ENCODE measurements at places on chromosomes 11 and 22.

GRCh38 chr22:39431821-39432251 lies 25.0 kb upstream of the MGAT3 start:
- DNase-seq = no peak

DNA sequence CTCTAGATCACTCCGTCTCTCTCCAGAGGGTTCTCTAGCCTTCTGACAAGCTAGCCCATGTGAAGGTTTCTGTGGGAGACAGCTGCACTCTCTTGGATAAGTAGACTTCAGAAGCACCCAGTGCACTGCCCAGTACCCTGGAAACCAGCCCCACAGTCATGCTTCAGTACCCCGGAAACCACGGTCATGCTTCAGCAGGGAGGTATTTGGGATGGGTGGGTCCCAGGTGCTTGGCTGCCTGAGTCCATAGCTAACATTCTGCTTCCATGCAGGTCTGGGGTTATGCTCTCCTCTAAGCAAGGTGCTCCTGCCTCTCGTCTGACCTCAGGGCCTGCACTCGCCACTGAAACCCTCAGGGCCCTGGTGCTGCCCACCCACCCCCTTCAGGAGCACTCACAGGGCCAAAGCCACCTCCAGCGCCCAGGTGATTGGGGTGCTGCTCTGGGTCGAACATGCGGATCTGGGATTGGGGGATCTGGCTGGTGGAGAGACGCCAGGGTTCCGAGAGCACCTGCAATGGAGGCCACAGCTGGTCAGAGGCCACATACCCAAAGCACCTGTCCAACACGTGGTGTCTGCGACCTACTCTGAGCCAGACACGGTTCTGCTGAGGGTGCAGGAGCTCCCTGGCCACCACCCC lies 7.3 kb upstream of the SYCE3 start:
- no peak for DNase-seq

DNA sequence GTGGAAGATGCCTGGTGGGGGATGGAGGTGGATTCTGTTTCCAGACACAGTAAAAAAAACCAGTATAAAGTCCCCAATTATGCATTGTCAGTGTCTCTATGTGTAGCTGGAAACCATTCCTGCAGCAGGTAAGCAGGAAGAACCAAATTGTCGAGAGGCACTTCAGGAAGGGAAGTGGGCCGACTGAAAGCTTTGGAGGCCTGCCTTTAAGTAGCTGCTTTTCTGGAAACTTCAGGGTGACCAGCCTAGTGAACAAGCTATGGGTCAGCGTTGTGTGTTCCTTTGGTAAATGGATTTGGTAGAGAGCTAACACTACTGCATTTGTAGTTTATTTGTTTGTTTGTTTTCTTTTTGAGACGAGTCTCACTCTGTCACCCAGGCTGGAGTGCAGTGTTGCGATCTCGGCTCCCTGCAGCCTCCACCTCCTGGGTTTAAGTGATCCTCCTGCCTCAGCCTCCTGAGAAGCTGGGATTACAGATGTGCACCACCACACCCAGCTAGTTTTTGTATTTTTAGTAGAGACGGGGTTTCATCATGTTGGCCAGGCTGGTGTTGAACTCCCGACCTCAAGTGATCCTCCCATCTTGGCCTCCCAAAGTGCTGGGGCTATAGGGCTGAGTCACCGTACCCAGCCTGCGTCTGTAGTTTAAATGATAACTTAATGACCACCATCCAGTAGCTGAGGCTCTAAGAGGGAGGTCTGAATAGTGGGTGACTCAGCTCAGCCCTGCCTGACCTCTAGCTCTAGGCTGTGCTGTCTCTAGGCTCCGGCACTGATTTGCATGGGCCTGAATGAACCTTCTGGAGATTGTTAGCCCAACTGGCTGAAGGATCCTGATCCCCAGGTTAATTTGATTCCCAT lies 12.8 kb downstream of the PTPRJ start:
- no peak for DNase-seq

- DNase-seq = no peak
These were observed 803.2 kb upstream of the CCDC90B start for GRCh38 chr11:84089072-84090057.

DNA sequence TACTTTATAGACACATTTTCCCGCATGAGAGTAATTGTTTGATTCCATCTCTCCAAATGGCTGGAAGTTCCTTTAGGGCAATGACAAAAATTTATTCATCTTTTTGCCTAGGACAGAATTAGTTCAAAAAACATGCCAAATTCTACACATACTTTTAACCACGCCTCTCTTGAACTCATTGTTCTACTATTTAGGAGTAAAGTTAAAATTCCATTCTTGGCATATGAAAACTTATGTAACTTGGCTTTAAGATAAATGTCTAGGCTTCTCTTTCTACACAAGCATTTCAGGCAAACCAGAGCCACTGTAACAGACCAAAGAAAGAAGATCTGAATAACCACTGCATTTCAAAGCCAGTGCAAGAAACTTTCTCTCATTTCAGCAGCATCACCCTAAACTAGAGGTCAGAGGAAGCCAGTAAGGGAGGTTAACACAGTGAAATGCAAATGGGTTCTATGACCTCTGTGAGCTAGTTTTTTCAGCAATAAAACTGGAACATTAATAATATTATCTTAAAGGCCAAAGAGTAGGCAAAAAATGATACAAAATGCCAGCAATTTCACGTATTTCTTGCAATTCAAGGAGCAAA lies 73.0 kb downstream of the RSF1 start:
- no peak for DNase-seq

DNA sequence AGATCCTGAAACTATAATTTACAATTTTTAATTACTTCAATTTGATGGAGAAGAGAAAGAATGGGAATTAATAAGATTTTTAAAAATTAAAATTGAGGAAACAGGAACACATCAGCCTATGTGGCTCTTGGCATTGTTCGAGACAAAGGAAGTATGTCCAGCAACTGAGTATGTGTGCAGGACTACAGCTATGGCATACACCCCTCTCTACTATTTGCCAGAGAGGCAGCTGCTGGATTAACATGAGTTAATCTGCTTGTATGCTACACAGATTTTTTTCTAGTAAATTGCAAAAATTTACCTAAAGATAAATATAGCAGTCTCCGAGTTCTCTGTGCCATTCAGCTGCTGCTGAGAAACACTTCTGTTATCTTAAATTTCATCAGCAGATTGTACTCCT lies 70.6 kb downstream of the PHF21A start:
- DNase-seq = no peak

- DNase-seq = no peak
These were observed 38.2 kb downstream of the SHISA8 start for GRCh38 chr22:41876675-41877074.

DNA sequence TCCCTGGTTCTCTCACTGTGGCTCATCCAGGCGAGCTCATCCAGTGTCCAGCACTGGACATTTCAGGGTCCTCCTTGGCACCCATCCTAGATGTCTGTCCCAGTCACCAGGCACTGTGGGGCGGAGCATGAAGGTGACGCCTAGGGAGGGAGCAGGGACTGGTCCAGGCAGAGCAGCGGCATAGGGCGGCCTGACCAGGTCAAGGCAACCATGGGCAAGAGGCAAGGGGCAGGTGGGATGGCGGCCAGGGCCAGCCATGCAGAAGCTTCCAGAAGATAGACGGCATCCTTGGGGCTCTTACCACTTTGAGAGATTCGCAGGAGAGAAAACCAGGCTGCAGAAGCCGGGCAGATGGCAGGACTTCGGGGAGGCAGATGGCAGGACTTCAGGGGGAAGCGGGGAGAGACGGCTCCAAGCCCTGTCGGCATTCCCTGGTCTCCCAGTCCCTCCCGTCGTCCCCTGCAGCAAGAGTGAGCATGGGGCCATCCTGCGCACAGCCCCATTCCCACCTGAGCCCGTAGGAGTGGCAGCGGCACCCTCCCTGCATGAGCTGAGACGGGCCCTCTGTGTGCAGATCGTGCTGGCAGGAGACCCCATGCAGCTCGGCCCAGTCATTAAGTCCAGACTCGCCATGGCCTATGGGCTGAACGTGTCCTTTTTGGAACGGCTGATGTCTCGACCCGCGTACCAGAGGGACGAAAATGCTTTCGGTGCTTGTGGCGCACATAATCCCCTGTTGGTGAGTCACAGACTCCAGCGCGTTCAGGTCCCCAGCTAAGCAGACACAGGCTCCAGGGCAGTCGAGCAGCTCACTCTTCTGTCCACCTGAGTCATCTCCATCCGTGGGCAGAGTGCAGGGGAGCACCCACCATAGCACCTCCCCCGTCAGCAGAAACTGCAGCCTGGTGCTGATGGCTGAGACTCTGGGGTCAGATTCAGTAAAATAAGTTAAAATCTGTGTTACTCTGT lies 20.1 kb upstream of the PANX2 start:
- DNase-seq = no peak

DNA sequence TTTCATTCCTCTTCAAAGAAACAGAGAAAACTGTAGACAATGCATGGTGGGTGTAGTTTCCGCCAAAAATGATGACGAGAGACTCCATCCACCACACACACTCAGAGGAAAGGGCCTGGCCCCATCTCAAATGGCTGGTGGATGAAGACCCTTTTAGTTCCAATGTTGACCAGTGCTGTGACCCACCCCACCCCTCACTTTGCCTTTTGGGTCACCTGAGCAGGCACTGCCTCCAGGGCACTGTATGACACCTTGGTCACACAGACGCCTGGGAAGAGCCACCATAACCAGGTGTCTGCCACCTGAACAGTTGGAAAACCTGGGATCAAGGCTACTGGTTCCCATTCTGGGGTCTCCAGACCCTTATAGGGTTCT lies 121.3 kb downstream of the MPPED1 start:
- DNase-seq = no peak

GRCh38 chr11:14905104-14906033 lies 13.3 kb upstream of the CYP2R1 start:
- no peak for DNase-seq

DNA sequence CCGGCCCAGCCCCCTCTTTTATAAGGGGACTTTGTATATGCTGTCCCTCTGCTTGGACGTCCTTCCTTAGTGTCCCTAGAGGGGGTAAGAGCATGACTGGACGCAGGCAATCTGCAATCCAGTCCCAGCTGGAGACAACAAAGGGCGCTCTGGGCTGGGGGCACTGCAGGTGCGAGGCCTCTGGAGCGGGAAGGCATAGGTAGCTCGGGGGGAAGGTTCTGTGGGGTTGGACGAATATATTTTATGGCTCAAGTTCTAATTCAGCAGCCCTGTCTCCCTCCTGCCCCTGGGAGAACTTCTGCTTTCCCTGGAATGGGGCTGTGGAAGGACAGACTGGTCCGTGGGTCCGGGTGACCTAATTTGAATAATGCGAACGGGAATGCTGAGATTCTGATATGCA lies 40.0 kb downstream of the KCNJ4 start:
- DNase-seq = no peak

DNA sequence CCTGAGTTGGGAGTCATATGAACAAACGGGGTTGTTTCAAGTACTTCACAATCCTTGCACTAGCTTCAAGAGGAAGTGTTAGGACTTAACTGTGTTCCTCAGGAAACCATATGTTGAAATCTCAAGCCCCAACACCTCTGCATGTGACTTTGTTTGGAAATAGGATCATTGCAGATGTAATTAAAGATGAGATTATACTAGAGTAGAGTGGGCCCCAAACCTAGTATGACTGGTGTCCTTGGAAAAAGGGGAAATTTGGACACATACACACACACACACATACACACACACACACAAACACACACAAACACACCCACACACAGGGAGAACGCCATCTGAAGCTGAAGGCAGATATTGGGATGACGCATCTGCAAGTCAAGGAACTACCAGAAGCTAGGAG lies 6.4 kb upstream of the CEP295 start:
- no peak for DNase-seq

- DNase-seq = peak; percentile 37
These were observed 3.6 kb downstream of the AHNAK start for GRCh38 chr11:62542750-62543567.

DNA sequence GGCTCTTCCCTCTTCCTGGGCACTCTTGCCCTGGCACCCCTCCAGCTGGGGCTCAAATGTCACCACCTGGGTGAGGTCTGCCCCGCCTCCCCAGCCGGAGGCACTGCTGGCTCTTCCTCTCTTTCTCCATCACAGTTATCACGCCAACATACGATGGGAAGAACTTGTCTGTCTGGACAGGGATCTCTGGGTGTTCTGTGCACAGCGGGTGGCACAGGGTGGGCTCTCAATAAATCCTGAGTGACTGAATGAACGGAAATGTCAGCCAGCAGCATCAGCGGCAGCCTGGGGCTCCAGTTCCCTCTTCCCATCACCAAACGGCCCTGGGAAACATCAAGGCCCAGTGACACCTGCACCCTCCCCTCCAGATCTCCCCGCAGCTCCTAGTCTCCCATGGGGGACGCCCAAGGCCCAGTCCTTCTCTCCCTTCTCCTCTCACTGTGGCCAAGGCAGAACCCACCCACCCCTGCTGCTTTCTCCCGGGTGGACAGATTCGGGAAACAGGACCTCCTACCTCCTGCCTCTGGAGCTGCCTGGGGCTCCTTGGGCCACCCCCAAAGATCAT lies 440 bp upstream of the SLC25A45 start:
- DNase-seq = no peak

- no peak for DNase-seq
These were observed 45.3 kb downstream of the ZBTB44 start for GRCh38 chr11:130269326-130269943.

DNA sequence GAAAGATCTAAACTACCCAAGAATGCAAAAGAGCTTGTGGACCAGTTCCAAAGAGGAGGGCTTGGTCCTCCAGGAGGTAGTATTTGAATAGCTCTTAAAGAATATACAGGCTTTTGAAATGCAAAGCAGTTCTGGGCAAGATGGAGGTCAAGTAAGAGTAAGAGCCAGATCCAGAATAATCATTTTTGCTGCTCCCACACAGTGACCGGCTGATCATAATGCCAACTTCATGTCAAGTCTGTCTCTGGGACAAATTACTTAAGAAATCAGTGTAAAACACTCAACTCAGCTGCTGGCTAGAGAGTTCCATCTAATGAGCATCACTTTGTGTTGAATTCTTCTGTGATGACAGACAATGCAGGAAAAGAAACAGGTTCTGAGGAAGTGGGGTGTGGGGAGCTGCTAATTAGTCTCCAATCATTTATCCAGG lies 250.9 kb upstream of the NARS2 start:
- DNase-seq = no peak

- DNase-seq = no peak
These were observed 35.4 kb downstream of the RBFOX2 start for GRCh38 chr22:35993048-35993714.

GRCh38 chr11:110311783-110312579 lies 15.6 kb upstream of the RDX start:
- no peak for DNase-seq

DNA sequence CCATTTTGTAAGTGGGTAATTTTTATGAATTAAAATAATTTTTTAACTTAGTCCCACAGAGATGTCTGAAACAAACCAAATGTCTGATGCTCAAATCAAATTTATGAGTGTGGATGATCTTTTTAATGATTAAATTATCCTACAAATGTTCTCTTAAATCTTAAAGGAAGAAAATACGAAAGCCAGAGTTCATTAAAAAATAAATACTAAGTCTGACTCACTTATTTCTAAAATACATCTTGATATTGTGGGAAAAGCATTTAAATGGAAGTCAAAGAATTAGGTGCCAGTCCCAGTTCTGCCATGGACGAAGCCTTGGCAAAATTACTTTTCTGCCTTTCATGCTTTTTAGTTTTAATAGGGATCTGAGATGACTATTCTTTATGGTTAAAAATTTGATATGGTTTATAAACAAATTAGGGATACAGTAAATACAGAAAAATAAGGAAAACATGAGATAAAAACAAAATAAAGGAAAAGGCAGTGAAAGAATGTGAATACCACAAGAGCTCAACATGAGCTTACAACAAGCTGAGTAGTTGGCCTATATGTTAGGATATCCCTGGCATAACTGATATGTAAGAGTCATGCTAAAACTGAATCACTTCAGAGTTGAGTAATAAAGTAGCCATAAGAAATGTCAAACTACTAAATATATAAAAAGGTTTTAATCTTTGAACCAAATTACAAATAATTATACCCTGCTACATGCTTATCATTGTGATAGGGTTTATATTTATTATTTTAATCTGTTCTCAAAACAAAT lies 9.2 kb downstream of the CCDC34 start:
- no peak for DNase-seq
